ENCODE measurements at places on chromosomes 6 and 20. TPM values are rescaled to one million over a fixed set of nuclear protein-coding genes. Genes with fewer than 3 reads are reported as not detected.

The FAM83C gene
- total RNA-seq = not detected

GRCh38 chr20:47696856-47697255 is 88.4 kb downstream of the SULF2 start:
- no peaks in the 10 kb centered on the region for H3K27me3 ChIP-seq
- no peak overlapping the region for H3K4me3 ChIP-seq
- no peak overlapping the region for H3K27ac ChIP-seq
- H3K4me1 ChIP-seq = no peaks in the 10 kb centered on the region
- DNase-seq = no peak
- H3K36me3 ChIP-seq = peaks cover 11% of the 10 kb centered on the region

The CDSN gene
- not detected for total RNA-seq

The C6orf52 gene
- not detected for total RNA-seq

DNA sequence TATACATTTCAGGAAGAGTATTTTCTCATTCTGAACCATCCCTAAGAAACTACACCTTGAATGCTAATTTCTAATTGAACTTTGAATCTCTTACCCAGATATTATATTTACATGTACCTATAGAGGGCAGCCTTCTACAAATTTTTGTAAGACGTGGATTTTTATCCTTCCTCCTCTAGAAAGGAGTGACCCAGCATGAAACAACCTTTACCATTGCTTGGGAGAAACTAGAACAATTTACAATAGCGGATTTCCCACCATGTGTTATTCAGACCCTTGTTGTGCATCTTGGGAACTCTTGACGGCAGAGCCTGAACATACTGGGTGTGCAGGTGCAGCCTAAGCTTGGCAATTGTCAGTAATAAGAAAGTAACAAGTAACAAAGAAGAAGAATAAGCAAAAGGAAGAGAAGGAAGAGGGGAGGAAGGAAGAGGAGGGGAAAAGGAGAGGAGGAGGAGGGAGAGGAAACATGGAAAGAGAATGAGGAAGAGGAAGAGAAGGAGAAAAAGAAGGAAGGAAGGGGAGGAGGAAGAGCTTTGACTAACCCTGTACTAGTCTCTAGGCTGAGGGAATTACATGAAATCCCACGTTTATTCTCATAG is 10.8 kb upstream of the TAAR1 start:
- no peak overlapping the region for H3K4me3 ChIP-seq
- H3K27me3 ChIP-seq = no peaks in the 10 kb centered on the region
- no peak overlapping the region for H3K27ac ChIP-seq
- DNase-seq = peak; percentile 66
- H3K36me3 ChIP-seq = peaks cover 2% of the 10 kb centered on the region

DNA sequence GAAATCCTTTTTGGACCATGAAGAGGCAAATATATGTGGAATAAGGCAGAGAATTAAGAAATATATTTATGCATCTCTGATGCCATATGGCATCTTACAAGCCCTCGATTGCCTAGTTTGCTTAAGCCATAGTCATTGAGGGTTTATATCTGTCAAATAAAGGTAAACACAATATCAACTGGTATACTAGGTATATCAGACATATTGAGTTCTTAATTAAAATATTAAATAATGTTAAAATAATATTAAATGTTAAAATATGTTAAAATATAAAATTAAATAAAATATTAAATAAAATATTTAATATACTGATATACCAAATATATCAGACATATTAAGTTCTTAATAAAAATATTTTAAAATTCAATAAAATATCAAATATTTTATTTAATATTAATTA is 567.4 kb upstream of the PTCHD4 start:
- no peak for DNase-seq
- H3K27ac ChIP-seq = no peak overlapping the region
- H3K4me1 ChIP-seq = no peaks in the 10 kb centered on the region
- no peaks in the 10 kb centered on the region for H3K36me3 ChIP-seq
- no peaks in the 10 kb centered on the region for H3K27me3 ChIP-seq

DNA sequence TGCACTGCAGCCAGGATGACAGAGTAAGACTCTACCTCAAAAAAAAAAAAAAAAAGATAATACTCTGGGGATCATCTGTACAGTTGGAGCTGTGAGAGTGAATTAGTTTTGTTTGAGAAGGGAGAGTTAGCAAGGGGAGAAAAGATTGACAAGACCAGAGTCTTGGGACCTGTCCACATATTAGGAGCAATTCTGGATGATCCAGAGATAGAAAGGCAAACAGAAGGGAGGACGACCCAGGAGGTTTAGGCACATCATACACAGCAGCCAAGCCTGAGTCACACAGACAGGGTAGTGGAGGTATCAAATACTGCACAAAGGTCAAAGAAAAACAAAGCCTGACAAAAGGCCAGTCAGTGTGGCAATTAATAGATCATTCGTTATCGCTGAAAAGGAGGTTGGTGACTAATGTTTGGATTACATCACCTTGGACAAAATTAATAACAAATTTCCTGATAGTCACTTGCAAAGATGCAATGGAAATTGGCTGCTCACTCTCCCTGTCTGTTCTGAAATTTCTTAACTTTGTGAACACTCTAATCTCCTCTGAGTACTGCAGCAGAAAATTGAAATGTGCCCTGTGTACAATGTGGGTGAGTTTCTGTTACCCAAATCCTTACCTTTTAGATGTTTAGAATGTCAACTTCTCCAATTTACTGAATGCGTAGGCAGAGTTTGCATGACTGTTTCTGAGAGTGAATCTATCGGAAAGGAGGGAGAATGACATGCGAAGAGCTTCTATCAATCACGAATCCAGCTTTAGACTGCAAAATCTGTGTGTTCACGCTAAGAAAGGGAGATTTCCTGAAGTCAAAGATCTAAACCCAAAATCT is 105.4 kb downstream of the TSHZ2 start:
- no peaks in the 10 kb centered on the region for H3K36me3 ChIP-seq
- no peaks in the 10 kb centered on the region for H3K27me3 ChIP-seq
- H3K27ac ChIP-seq = no peak overlapping the region
- no peak overlapping the region for H3K4me3 ChIP-seq

The BANF2 gene
- total RNA-seq = not detected

DNA sequence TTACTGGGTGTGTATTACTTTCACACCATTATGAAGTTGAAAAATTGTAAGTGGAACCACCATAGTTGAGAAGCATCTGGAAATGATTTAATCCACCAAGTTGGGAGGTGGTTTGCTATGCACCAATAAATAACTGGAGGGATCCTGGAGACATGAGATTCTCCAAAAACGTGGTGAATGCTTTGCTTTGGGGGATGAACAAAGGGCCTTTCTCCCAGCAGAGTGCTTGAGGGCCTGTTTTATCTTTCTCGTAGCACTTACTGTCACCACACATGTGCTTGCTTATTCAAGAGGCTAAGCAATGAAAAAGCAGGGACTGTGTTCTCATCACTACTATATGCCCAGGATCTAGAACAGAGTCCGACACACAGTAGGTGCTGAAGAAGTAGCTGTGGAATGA is 371.1 kb downstream of the DHX35 start:
- no peak overlapping the region for H3K4me3 ChIP-seq
- no peak for DNase-seq
- H3K36me3 ChIP-seq = no peaks in the 10 kb centered on the region
- no peaks in the 10 kb centered on the region for H3K27me3 ChIP-seq

GRCh38 chr6:116352515-116353471 is 18.0 kb upstream of the DSE start:
- DNase-seq = no peak
- no peak overlapping the region for H3K4me3 ChIP-seq
- no peaks in the 10 kb centered on the region for H3K36me3 ChIP-seq
- H3K4me1 ChIP-seq = no peaks in the 10 kb centered on the region
- H3K27me3 ChIP-seq = no peaks in the 10 kb centered on the region

DNA sequence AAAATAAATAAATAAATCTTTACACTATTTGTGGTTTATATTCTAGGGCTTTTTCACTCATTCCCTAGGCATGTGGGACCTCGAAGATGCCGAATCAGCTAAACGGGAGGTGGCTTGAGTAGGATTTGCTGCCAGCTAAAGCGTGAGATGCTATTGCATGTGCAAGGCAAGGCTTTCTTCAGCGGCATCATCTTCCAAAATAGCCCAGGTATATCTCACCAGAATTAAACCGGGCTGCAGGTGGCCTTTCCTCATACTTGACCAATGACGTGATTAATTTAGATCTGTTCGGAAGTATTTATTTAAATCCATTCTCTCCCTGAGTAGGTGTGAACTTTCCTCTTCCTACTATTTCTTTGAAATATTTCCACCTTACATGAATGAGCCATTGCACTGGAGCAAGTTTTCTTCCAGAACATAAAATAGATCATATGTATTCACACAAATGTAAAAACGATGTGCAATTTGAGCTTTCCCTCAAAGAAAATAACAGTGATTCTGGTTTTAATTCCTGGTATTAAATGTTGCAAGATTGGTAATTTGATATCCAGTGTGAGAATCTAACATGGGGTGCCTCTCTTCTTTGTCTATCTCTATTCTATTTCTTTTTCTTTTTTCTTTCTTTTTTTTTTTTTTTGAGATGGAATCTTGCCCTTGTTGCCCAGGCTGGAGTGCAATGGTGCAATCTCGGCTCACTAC is 24.3 kb upstream of the ZNF217 start:
- no peaks in the 10 kb centered on the region for H3K36me3 ChIP-seq
- no peak overlapping the region for H3K4me3 ChIP-seq
- H3K4me1 ChIP-seq = peaks cover 31% of the 10 kb centered on the region
- H3K27me3 ChIP-seq = no peaks in the 10 kb centered on the region
- DNase-seq = no peak

The RSPH3 gene
- total RNA-seq = 2.4 TPM

- no peak for DNase-seq
- H3K36me3 ChIP-seq = no peaks in the 10 kb centered on the region
- H3K27me3 ChIP-seq = no peaks in the 10 kb centered on the region
- no peaks in the 10 kb centered on the region for H3K4me1 ChIP-seq
These were observed 300.2 kb upstream of the SYNCRIP start for GRCh38 chr6:85942844-85943243.

GRCh38 chr6:161246725-161247124 is 27.1 kb downstream of the AGPAT4 start:
- peaks cover 29% of the 10 kb centered on the region for H3K4me1 ChIP-seq
- no peak overlapping the region for H3K27ac ChIP-seq
- no peak for DNase-seq
- no peak overlapping the region for H3K4me3 ChIP-seq
- no peaks in the 10 kb centered on the region for H3K27me3 ChIP-seq

DNA sequence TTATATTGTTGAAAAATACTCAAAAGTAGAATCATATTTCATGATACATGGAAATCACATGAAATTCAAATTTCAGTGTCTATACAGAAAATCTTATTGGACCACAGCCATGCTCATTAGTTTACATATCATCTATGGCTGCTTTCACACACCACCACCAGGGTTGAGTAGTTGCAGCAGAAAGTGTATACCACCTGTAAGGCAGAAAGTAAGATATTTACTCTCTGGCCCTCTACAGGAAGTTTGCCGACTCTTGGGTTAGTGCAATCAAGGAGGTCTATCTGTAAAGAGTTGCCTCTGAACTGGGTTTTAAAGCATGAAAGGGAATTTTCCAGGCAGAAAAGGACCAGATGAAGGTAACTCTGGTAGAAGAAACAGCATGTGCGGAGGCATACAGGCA is 432.3 kb downstream of the DHX35 start:
- no peaks in the 10 kb centered on the region for H3K27me3 ChIP-seq
- H3K4me3 ChIP-seq = no peak overlapping the region
- H3K36me3 ChIP-seq = no peaks in the 10 kb centered on the region
- H3K27ac ChIP-seq = no peak overlapping the region
- no peak for DNase-seq

DNA sequence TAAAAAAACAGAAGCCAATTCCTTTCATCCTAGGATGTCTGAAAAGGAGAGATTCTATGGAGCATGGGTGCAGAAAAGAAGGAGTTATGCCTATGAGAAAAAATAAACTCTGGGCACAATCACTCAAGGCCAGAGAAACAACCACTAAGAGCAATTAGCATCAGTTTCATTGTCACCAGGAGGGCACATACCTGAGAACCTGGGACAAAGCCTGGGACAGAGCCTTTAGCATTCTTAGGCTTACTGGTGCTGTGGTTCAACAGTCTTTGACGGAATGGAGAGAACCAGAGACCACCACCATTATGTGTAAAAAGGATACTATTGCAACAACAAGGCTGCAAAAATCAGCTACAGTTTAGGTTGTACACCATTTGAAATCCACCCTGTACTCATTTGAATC is 29.4 kb upstream of the BCKDHB start:
- H3K36me3 ChIP-seq = no peaks in the 10 kb centered on the region
- H3K4me3 ChIP-seq = no peak overlapping the region
- no peaks in the 10 kb centered on the region for H3K4me1 ChIP-seq
- H3K27ac ChIP-seq = no peak overlapping the region

DNA sequence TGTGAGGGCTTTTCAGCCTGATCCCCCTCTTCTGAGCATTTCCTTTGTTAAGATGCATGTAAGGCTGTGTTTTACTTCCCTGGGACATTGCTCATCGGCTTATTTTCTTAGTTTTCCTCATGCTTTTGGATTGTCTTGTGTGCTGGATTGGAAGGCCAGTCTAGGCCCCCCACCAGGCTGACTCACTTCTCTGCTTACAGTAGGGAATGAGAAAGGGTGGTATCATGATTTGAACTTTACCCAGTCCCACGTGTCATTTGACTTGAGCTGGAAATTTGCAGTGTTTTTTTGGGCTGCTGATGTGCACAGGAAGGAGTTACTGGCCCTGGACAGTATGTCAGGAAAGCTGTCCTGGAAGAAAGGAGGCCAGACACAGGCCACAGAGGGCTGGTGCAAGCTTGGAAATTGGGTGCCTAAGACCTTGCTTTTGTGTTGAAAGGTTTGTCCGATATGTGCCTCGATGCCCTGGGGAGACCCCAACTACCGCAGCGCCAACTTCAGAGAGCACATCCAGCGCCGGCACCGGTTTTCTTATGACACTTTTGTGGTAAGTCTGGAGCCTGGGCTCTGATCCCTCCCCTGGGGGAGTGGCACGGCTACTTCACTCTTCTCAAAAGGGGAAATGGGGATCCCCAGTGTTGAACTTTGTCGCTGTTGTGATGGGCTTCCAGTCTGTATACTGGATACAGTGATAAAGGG is 12.8 kb downstream of the RNF114 start:
- peaks cover 47% of the 10 kb centered on the region for H3K36me3 ChIP-seq
- no peak overlapping the region for H3K4me3 ChIP-seq
- no peaks in the 10 kb centered on the region for H3K27me3 ChIP-seq
- no peak overlapping the region for H3K27ac ChIP-seq
- no peak for DNase-seq

- no peaks in the 10 kb centered on the region for H3K36me3 ChIP-seq
- H3K27ac ChIP-seq = no peak overlapping the region
- no peak for DNase-seq
- H3K4me3 ChIP-seq = no peak overlapping the region
- H3K27me3 ChIP-seq = no peaks in the 10 kb centered on the region
- no peaks in the 10 kb centered on the region for H3K4me1 ChIP-seq
These were observed 666.4 kb upstream of the PTCHD4 start for GRCh38 chr6:48777411-48777810.

DNA sequence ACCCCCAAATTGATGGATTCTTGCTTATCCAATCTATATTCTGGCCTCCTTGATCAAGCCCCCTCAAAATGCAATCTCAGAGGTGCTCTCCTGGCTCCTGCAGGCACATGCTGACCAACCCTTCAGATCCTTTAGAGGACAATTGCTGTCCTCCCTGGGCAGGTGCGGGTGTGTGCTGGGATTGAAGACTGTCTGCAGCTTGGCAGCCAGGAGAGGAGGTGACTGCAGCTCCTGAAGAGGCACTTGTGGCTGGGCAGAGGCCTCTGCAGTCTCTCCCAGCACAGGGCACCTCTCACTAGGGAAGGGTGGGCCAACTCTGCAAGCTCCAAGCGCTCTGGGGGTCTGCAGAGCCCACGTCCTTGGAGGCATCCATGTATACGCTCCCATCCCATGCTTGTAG is 28.5 kb downstream of the SUMO4 start:
- DNase-seq = no peak
- no peak overlapping the region for H3K4me3 ChIP-seq
- no peaks in the 10 kb centered on the region for H3K36me3 ChIP-seq
- no peaks in the 10 kb centered on the region for H3K27me3 ChIP-seq
- peaks cover 7% of the 10 kb centered on the region for H3K4me1 ChIP-seq
- no peak overlapping the region for H3K27ac ChIP-seq

The CEP162 gene
- total RNA-seq = 9.2 TPM
